ENCODE measurements at places on chromosomes 11 and 22.

GRCh38 chr22:27681037-27681436 lies 120.5 kb downstream of the MN1 start:
- DNase-seq, result no peak

DNA sequence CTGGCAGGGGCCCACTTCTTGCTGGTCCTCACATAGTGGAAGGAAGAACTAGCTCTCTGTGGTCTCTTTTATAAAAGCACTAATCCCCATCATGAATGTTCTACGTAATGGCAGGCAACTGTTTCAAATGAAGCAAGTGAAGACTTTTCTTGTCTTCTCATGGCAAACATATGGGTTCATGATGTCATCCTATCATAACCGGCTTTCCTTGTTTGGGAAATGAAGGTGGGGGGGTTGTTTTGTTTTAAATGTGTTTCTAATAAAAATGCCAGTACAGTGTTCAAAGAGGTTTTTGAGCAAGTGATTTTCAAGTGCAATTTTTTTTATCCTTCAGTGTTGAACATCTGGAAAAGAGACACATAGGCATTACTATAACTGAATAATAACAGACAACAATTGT lies 33.4 kb downstream of the REXO2 start:
- DNase-seq, result no peak

- DNase-seq, result no peak
Observed at GRCh38 chr11:2825889-2826678, 59.5 kb downstream of the CDKN1C start.

- no peak for DNase-seq
Observed at GRCh38 chr11:33941637-33942160, 49.8 kb upstream of the LMO2 start.

- no peak for DNase-seq
Observed at GRCh38 chr22:29316141-29316828, 788 bp upstream of the RASL10A start.

DNA sequence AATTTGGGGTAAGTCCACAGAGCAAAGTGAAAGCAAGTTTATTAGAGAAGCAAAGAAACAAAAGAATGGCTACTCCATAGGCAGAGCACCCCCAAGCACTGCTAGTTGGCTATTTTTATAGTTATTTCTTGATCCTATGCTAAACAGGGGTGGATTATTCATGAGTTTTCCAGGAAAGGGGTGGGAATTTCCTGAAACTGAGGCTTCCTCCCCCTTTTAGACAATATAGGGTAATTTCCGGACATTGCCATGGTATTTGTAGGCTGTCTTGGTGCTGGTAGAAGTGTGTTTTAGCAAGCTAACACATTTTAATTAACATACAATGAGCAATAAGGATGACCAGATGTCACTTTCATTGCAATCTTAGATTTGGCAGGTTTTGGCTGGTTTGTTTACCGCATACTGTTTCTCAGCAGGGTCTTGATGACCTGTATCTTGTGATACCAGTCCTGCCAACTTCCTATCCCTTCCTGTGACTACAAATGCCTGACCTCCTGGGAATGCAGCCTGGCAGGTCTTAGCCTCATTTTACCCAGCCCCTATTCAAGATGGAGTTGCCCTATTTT lies 937 bp upstream of the C1QTNF6 start:
- no peak for DNase-seq

DNA sequence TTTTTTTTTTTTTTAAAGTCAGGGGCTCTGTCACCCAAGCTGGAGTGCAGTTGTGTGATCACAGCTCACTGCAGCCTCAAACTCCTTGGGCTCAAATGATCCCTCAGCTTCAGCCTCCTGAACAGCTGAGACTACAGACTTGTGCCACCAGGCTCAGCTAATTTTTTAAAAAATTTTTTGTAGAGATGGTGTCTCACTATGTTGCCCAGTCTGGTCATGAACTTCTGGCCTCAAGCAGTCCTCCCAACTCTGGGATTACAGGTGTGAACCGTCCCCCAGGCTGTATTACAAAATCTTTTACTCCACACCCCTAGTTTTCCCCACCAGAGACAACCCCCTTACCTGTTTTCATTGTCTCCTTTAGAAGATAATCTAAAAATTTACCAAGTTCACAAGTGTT lies 1.9 kb downstream of the CCDC117 start:
- no peak for DNase-seq

GRCh38 chr22:37187552-37187890 lies 526 bp downstream of the C1QTNF6 start:
- no peak for DNase-seq

DNA sequence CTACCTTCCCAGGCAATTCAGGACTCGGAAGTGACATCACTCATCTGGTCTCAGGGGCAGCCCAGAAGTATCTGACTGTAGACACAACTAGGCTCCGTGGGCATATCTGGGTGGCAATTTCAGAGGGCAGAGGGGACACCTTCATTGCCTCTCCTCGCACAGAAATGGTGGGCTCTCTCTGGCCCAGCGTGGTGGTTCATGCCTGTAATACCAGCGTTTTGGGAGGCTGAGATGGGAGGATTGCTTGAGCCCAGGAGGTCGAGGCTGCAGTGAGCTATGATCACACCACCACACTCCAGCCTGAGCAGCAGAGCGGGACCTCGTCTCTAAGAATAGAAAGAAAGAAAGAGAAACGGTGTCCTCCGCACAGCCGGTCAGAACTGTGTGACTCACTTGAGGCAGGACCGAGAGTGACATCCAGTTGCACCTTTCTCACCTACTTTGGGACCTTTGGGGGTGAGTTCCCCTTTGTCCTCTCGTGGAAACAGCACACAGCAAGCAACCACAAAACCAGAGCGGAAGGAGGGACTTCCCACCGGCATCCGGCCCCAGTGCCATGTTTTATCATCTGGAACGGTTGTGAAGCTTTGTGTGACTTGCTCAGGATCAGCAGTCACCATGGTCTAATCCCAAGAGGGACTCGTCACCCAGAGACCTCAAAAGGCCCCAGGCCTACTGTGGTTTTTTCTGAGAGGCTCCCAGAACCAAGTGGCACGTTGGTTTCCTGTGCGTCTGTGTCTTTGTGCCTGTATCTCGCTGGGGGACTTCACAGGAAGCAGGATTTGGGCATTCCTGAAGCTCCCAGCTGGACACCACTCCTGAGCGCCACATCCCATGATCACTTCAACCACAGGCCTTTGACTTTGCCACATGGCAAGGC lies 38.4 kb upstream of the EMID1 start:
- DNase-seq, result peak; percentile 39

GRCh38 chr22:17774206-17774925 lies at the start of gene BID:
Gene BID, minus strand, starts transcription at chr22:17774469. Its CDS starts 24,353 bp downstream, at chr22:17750116.
- no peak for DNase-seq

GRCh38 chr11:78415338-78415737 lies 2.3 kb downstream of the GAB2 start:
- no peak for DNase-seq

DNA sequence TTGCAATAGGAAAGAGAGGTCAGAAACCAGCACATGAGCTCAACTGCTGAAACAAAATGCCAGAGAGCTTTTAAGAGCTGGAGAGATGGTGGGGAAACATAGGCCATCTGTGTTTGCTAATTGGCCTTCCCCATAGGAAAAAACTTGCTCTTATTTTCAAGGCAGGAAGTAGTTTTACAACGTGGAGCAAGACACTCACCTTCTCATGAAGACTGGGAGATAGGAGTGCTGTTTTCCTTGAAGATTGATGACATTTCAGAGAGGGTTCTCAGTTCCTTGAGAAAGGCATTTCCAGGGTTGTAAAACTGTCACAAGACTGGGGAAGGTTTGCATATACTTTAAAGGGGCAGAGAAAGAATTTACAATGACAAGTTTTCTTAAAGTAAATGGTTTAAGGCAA lies 586.3 kb upstream of the RAG2 start:
- no peak for DNase-seq

DNA sequence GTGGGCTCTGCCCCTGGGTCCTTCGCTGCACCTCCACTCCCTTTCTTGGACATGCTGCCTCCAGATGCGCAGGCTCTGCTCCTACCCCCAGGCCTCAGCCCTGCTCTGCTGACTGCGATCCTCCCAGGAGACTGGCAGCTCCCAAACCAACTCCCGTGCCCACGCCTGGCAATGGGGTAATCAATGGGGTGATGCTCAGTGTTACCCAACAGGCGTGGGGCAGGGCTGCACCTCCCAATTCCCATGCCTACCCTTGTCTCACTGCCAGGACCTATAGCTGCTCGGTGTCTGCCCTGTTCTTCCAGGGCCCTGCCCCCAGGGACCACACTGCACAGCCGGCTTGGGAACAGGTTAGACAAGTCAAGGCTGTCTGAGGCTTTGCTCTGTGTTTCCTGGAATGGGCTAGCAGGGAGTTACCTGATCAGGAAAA lies at the start of gene ALDH3B2:
TSS of gene ALDH3B2 (minus strand) at position 182 of the 430 bp plus-strand sequence. CDS start 7,688 bp downstream, outside the sequence.
- no peak for DNase-seq

DNA sequence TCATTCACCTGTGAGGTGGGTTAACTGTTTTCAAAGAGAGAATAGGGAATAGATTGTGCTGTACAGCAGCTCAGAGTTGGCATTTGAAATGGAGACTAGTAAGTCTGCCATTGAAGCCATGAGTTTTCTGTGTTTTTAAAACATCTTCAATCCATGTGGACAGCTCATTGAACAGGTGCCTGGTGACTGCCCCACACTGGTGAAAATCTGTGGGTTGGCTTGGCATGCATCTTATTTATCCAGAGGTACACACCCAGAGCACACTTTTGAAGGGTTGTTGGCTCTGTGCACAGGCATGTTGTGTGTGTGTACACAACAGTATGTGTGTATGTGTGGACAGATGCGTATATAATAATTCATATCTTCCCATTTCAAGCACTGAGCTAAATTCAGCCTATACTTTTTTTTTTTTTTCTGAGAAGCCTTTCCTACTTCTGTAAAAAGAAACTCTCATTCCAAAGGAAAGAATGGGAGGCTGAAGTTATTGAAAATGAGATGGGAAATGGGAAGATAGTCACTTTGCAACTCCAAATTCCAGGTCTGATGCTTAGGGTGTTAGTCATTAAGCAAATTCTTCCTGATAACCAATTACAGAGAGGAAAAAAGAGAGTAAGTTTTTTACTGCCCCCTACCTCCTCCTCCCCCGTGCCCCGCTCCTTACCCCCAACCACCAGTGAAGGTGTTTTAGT lies 7.0 kb upstream of the LYVE1 start:
- no peak for DNase-seq
